ENCODE measurements at places on chromosomes 13 and 19.

DNA sequence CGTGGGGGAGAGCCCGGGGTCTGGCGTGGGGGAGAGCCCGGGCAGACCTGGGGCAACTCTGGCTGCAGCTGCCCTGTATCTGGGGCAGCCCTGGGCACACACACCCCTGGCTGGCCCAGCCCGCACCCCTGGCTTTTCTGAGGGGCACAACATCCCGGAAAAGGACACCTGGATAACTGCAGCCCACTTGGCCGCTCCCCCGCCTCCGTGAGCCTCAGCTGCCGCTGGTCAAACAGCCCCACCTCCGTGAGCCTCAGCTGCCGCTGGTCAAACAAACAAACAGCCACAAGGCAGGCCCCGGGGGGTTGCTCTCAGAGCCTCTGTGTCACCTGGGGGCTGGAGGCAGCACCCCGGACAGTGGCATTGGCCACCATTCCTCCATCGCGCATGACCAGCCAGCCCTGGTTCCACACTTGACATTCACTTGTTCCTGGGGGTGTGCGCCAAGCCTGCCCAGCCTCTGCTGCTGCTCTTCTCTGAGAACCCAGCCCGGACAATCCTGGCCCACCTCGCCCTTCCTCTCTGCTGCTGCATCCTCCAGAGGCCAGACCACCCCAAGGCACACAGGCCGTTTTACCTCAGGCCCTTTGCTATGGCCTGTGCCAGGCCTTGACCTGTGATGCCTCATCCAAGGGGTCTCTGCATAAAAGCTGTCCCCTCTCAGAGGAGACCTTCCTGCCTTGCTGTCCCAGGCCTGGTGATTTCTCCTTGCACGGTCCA, 19.9 kb downstream of the CEBPG start:
- DNase-seq = no peak

DNA sequence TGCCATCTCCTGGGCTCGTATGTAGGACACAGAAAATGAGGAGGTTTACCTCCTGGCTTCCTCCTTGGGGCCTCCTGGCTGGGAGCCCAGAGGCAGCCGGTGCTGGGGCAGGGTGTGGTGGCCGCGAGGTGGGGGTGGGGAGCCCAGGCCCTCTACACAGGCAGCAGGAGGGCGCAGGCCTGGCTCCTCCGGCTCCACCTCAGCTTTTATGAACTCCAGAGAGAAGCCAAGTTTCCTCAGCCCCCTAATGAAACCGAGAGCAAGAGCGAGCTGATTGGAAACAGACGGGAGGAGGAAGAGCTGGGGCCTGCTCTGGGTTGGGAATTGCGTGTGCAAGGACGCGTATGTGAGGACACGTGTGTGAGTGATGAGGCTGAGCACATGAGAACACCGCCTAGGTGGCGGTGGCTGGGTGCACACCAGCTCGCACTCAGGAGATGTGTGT, 23.1 kb downstream of the LYL1 start:
- peak; percentile 51 for DNase-seq

GRCh38 chr19:4541114-4541805, 1.4 kb upstream of the LRG1 start:
- DNase-seq = no peak

- DNase-seq = no peak
Observed at GRCh38 chr13:100439247-100439970, 149.2 kb downstream of the GGACT start.

GRCh38 chr19:48218997-48219396, 36.7 kb downstream of the CARD8 start:
- no peak for DNase-seq

DNA sequence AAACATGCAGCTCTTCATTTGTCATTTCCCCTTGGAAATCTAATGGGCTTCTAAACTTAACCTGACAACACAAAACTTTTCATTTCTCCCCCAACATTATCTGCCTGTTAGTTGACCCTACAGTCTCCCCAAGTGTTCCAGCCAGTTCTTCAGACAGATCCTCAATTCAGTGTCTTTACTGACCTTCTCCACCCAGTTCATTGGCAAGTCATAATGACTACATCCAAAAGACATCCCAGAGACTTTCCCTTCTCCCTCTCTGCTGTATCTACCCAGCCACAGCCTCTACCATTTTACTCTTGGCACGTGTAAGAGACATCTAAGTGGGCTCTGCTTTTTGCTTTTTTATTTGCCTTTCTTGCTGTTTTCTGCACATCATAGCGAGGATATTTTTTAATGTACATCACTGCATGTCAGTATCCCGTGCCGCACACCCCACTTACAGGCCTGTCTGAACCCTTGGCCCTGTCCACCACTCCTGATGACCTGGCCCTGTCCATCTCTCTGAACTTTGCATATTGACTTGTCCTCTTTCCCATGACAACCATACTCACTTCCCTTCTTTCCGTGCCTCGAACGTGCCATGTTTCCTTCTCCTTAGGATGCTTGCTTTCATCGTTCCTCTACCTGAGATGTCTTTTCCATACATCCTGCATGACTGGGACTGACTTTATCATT, 391.9 kb downstream of the IRS2 start:
- DNase-seq = no peak

GRCh38 chr13:75769141-75769905, 133.2 kb downstream of the LMO7 start:
- no peak for DNase-seq

DNA sequence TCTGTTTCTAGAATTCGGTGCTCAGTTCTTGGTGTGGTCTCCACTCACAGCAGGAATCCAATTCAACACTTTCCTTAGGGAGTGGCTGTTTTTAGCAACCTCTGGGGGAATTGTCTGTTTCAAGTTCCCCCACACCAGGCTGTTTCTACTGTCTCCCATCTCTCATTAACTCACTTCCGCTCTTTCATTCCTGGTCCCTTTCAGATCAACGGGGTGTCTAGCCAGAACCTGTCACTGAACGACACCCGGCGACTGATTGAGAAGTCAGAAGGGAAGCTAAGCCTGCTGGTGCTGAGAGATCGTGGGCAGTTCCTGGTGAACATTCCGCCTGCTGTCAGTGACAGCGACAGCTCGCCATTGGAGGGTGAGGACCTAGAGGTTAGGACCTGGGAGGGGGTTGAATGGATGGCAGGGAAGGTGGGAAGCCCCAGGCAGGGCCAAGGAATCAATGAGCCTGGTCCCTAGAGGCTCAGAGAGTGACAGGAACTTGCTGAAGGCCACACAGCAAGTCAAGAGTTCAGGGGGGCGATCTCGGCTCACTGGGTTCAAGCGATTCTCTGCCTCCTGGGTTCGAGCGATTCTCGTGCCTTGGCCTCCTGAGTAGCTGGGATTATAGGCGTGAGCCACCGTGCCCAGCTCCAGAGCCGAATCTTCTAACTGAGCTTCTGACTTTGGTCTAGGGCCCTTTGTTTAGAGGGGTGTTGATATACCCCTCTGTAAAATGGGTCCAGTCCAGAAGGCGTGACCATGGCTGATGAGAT, 25.5 kb downstream of the TJP3 start:
- no peak for DNase-seq

GRCh38 chr19:33429891-33430673, 56.6 kb downstream of the CEBPG start:
- DNase-seq = no peak

- no peak for DNase-seq
Observed at GRCh38 chr13:71785361-71785760, 81.6 kb downstream of the DACH1 start.

- DNase-seq = no peak
Observed at GRCh38 chr19:4115818-4116385, 8.0 kb downstream of the MAP2K2 start.

DNA sequence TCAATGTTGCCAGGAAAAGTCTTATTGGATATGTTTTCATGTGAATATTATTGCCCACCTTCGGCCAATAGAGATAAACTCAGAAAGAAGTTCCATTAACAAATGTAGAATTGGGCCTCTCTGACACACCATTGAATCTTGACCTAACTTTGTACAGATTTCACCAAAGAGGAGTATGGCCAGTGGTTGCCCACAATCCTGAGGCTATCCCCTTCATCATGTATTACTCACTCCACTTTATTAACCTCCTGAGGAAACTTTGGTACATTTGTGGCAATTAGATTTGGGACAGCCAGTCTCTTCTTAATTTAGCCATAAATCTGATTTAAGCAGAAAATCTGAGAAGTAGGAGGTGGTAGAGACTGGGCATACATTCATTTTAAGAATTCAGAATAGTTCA, 53.3 kb upstream of the POSTN start:
- DNase-seq = no peak

DNA sequence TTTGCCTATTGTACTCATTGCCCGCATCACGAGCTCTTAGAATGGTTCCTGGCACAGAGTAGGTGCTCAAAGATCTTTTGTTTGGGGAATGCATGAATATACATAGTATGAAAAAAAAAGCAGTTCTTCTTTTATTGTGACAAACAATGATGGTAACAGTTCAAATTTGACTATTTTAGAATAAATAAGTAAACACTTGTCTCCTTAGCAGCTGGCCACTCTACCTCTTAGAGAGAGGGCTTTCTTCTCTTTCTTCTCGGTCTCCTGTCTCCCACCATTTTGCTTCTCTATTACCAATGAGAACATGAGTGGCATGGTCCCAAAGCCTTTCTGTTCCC, 639 bp upstream of the SLAIN1 start:
- DNase-seq = no peak

GRCh38 chr19:16226878-16227836, 29.4 kb downstream of the AP1M1 start:
- DNase-seq = no peak

DNA sequence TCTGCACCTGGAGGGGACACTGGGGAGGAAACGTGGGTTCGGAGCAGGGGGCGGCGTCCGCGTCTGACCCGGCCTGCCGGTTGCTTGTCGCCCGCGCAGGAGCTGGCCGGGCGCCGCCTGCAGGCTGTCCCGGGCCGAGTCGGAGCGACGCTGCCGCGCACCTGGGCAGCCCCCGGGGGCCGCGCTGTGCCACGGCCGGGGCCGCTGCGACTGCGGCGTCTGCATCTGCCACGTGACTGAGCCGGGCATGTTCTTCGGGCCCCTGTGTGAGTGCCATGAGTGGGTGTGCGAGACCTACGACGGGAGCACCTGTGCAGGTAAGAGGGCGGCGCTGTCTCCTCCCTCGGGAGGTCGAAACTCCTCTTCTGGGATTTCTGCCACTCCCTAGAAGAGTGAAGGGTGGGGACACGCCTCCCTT, 1.3 kb downstream of the ITGBL1 start:
- DNase-seq = no peak

- no peak for DNase-seq
Observed at GRCh38 chr13:90420683-90421082, 926.8 kb upstream of the MIR17HG start.

GRCh38 chr13:98474761-98475160, 102.1 kb downstream of the STK24 start:
- no peak for DNase-seq

DNA sequence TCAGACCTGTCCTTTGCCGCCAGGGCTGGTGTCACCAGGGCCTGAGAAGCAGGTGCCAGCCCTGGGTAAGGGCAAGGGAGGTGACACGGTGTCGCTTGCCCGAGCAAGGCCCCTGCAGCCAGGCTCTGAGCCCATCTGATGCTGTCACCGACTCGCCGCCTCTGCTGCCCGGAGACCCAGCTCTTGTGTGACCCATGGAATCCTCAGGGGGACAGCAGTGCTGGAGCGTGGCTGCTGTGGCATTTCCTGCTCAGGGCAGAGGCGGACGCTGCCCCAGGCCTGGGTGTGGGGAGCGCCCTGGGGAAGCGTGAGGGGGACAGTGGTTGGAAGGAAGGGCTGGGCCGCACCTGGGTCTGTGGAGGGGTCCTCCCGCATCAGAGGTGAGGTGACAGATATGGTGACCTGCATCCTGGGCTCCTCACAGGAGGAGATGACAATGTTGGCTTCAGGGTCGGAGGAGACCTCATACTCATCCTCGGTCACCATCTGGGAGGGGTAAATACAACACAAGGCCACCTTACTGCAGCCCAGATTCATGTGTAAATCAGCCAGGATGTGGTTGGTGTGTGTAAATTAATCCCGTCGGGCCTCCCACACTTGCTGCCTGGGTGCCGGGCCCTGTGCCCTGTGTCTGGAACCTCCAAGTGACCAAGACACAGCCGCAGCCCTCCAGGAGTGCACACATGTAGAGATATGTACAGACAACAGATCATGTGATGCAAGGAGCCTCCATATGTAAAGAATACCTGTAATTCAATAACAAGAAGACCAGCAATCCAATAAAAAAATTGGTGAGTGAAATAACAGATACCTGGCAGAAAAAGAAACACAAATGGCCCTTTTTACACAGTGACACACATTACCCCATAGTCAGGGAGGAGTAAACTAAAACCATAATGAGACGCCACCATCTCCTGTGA, 27.6 kb upstream of the MATK start:
- DNase-seq = no peak

DNA sequence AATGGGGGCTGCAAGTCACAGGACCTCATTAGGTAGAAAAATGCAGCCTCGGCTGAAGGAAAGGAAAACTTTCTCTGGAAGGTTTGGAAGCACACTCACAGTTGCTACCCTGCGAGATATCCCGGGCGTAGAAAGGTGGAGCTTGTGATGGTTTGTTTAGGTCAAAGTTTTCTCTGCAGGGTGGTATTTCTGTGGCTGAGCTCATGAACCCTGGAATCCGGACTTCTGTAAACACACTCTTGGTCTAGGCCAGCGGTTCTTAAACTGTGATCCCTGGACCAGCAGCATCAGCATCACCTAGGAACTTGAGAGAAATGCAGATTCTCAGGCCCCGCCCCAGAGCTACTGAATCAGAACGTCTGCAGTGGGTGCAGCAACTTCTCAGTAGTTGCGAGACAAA, 3.3 kb upstream of the SLC15A1 start:
- DNase-seq = no peak

DNA sequence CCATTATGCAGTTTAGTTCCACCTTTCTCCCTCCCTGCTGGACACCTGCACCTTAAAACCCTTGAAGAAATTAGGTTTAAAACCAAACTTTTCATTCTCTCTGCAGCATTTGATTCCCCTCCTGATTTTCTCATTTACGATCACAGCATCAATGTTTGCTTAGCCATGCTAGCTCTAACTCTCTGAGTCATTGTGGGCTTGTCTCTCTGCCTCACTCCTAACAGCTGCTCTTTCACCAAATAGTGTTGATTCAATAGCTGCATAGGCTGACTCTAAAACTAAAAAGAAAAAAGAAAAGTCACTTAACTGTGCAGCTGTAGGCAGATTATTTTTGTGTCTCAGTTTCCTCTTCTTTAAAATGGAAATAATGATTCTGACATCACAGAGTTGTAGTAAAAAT, 1124.9 kb downstream of the DIAPH3 start:
- peak; percentile 13 for DNase-seq

GRCh38 chr13:77506874-77507273, 28.6 kb upstream of the SCEL start:
- DNase-seq = no peak

- DNase-seq = no peak
Observed at GRCh38 chr19:35265126-35265899, 3.4 kb upstream of the USF2 start.

Measured in skeletal muscle cell (primary cell).